Aorta (tissue), 5 donors: ENCODE measurements at places on chromosomes 11 and 22. TPM values are rescaled to one million over a fixed set of nuclear protein-coding genes. Genes with fewer than 3 reads are reported as not detected.

DNA sequence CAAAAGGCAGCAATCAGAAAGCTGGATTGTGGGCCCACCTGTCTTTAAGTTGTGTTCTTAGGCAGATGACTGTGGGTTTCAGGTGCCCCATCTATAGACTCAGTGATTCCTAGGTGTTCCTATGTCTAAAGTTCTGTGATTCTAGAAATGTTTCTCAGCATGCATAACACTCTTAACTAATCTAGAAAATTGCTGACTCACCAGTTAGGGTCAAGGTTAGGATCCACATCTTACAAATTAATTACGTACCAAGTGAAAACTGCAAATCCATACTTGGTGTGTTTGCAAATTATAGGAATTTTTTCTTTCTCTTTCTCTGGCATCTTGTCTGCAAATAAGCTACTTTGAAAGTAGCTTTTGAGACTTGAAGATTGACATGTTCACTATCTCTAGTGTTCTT is 7.7 kb downstream of the CECR2 start:
- H3K27me3 ChIP-seq: no peaks in the 10 kb centered on the region
- no peaks in the 10 kb centered on the region for H3K4me1 ChIP-seq
- no peak overlapping the region for H3K4me3 ChIP-seq
- no peaks in the 10 kb centered on the region for H3K36me3 ChIP-seq

DNA sequence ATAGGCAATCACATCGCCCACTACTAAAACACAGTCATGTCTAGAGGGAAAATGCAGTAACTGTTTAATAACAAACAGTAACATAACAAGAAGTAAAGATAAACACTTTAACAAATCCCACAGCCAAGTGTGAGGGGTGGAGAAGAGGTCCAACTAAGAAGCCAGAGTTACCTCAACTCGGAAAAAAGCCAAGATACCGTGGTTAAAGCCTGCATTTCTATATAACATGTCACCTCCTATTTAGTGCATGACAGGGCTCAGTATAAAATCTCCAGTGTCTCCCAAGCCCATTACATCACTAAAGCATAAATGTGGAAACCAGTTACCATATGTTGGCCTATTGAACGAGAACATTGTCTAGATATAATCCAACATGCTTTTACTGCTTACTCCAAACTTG is 281.7 kb downstream of the LRRC4C start:
- no peak overlapping the region for H3K4me3 ChIP-seq
- H3K4me1 ChIP-seq: no peaks in the 10 kb centered on the region
- no peaks in the 10 kb centered on the region for H3K27me3 ChIP-seq
- no peak overlapping the region for H3K27ac ChIP-seq

DNA sequence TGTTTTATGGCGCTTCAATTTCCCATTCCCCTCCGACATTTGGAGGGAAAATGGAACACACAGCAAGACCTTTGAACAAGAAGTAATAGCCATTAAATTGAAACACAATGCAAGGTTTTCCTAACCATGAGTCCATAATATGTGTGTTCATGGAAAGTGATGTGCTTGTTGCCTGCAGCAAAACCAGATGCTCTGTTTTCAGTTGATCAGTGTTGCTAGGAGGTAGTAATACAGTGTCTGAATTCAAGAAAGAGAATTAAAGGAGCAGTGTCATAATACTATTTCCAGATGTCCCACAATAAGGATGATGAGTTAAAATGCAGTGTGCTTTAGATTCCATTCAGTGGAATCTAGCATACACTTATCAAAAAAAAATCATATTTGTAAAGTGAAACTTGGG is 637.4 kb upstream of the API5 start:
- H3K27me3 ChIP-seq: no peaks in the 10 kb centered on the region
- DNase-seq: no peak
- H3K27ac ChIP-seq: no peak overlapping the region
- no peaks in the 10 kb centered on the region for H3K36me3 ChIP-seq
- H3K4me3 ChIP-seq: no peak overlapping the region

GRCh38 chr22:39395936-39396796 is 3.4 kb upstream of the TAB1 start:
- H3K27ac ChIP-seq: no peak overlapping the region
- no peaks in the 10 kb centered on the region for H3K4me1 ChIP-seq
- H3K36me3 ChIP-seq: no peaks in the 10 kb centered on the region
- no peaks in the 10 kb centered on the region for H3K27me3 ChIP-seq

- H3K36me3 ChIP-seq: no peaks in the 10 kb centered on the region
- no peaks in the 10 kb centered on the region for H3K4me1 ChIP-seq
- H3K27ac ChIP-seq: no peak overlapping the region
- H3K27me3 ChIP-seq: no peaks in the 10 kb centered on the region
- H3K4me3 ChIP-seq: no peak overlapping the region
These were observed 64.7 kb upstream of the FAT3 start for GRCh38 chr11:92159931-92160330.

GRCh38 chr22:45402466-45402985 is 10.9 kb downstream of the SMC1B start:
- no peak for DNase-seq
- H3K36me3 ChIP-seq: no peaks in the 10 kb centered on the region
- no peaks in the 10 kb centered on the region for H3K27me3 ChIP-seq
- H3K27ac ChIP-seq: no peak overlapping the region

GRCh38 chr11:95415837-95416304 is 184.9 kb upstream of the SESN3 start:
- no peak overlapping the region for H3K27ac ChIP-seq
- H3K4me1 ChIP-seq: peaks cover 5% of the 10 kb centered on the region
- no peaks in the 10 kb centered on the region for H3K36me3 ChIP-seq
- H3K4me3 ChIP-seq: no peak overlapping the region
- no peak for DNase-seq

The PANX2 gene
- total RNA-seq: 1.2 TPM

DNA sequence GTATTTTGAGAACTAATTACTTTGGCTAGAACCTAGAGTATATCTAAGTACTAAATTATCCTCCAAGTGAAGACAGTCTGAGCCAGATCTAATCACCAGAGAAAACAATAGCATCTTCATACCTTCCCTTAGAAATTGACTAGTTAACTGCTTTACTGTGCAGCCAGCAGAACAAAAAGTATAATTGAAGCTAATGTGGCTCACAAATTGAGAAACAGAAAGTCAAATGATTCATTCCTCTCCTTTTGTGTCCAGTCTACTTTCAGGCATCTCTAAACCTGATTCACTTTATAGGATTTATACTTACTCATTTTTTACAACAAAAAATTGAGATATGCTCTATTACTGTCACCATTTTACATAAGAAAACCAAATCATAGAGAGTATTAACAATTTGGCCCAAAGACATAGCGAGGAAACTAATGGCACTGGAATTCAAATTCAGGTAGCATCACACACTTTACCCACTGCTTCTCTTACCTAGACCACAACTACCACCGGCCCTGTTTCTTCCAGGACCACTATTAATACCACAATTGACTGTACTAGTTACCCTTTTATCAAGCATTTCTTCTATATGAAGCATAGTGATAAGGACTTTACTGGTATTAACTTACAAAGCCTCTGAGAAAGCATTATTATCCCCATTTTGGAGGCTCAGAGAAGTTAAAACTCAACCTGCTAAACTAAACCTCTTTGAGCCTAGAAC is 1402.6 kb upstream of the TENM4 start:
- H3K27me3 ChIP-seq: no peaks in the 10 kb centered on the region
- H3K4me1 ChIP-seq: no peaks in the 10 kb centered on the region
- no peaks in the 10 kb centered on the region for H3K36me3 ChIP-seq

GRCh38 chr11:4464216-4465159 is 15.4 kb downstream of the OR52K2 start:
- H3K36me3 ChIP-seq: no peaks in the 10 kb centered on the region
- H3K4me1 ChIP-seq: no peaks in the 10 kb centered on the region
- no peak overlapping the region for H3K4me3 ChIP-seq
- H3K27me3 ChIP-seq: no peaks in the 10 kb centered on the region
- no peak for DNase-seq

The MUC2 gene
- 0.06 TPM for total RNA-seq
